ENCODE measurements at places on chromosomes 3 and 15. TPM values are rescaled to one million over a fixed set of nuclear protein-coding genes. Genes with fewer than 3 reads are reported as not detected.

DNA sequence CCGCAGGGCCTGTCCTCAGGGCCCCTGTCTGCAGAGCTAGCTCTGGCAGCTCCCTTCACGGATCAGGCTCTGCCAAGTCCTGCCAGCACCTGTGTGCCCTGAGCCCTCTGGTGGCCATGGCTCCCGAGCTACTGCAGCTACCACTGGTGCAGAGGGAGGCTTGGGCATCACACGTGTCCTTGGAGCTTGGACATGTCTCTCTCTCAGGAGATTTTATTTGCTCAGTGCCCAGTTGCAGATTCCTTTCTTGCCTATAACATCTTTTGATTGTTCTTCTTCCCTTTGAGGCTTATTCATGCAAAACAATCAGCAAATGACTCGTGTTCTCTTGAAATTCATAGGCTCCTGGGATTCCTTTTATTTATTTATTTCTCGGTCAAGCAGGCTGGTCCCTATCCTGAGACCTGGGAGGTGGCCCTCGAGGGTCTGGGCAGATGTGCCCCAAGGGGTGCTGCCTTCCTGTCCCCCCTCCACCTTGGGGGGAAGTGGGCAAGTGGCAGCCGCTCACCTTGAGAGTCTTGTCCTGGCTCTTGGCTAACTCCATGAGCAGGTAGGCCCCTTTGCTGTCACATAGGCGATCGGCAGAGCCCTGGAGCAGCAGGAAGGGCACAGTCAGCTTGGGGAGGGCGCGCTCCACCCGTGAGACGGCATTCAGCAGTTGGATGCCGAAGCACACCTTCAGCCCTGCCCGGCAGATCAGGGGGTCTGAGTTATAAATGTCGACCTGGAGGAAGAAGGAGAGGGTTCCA, 21.9 kb downstream of the ABTB1 start:
- DNase-seq = peak; percentile 73

- DNase-seq = no peak
Measured at GRCh38 chr3:173065543-173065981, 75.5 kb downstream of the SPATA16 start.

DNA sequence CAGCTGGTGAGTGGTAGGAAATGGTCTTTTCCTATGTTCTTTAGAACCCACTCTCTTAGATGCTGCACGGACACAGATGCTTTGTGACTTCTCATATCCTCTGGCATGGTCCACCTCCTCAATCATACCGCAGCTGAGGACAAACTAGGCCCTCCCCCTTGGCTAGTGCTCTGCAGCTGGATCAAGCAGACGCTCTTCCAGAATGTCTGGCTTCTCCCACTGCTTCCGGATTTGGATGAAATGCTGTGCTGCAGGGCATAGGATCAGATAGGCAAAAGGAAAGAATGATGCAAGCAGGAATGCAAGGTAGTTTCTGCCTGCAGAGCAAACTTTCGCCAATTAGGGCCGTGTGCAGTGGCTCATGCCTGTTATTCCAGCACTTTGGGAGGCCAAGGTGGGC, 75.7 kb upstream of the SLC4A7 start:
- DNase-seq = peak; percentile 33

DNA sequence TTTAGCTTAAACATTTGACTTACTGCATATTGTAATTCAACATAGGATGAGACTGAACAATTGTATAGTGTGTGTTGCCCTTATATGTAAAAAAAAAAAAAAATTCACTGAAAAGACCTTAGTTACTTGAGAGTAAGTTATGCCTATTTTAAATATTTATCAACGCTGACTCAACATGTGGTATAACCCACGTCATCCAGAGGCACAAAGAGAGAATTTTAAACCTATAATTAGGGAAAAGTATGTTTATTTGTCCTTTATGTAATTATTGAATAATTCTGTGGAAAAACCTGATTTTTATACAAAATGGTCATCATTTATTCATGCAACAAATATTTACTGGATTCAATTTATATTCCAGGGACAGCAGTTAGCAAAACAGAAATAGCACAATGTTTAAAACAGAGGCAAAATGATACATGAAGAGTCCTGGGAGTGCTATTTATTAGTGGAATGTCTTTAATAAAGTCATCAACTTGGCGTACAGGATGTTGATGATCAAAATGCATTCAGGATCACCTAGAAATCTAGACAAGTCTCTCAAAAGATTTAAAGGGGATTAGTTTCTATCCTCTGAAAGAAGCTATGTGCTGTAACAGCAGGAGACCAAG, 223.7 kb downstream of the PCCB start:
- DNase-seq = no peak

- no peak for DNase-seq
Measured at GRCh38 chr3:36227980-36228379, 152.3 kb upstream of the STAC start.

DNA sequence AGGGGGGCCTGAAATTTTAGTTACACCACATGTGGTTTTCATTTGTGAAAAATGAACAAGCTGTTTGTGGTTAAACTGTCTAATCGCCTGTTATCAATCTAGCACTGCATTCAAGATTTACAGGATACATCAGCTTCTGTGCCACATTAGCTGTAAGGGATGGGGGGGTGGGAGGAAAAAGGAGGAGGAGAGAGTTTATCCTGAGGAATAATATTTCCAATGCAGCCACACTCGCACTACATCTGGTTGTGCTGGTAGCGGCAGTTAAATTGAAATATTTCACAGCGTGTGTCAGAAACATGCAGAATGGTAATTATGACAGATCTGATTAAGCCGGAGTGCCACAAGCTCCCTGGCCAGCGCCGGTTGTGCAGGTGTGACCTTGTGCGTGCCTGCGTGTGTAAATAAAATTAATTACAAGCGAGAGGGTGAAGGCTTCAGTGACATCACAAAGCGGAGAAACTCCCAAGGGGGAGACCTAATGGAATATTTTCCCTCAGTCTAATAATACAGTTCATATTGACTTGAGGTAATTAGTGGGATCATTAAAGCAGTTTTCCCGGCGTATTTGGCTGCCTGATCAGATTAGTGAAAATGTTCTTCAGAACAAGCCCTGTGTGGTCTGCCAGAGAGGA, 55.5 kb downstream of the SATB1 start:
- no peak for DNase-seq

- no peak for DNase-seq
Measured at GRCh38 chr15:61752001-61752400, 308.2 kb downstream of the VPS13C start.

DNA sequence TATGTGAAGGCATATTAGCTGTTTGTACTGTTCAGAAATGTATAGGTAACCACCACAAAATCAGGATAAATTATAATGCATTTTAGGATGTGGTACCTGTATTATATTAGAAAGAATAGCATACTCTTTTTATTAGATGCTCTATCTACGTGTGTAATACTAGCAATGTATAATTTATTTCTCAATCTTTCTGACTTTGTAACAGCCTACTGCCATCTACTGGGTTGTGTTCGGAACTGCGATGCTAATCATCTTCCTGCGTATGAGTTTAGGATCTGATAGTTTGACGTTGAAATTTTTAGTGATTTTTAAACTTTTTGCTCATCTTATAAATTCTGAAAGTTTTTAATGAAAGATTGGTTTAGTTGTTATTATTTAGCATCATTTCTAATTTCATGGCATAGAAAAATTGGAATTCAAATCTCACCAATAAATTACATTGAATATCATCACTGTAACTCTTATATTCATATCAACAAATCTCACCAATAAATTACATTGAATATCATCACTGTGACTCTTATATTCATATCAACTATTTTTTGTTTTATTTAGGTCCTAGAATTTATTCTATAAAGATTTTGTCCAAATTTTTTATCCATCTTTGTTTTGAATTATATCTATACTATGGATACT, 322.7 kb upstream of the ZNF717 start:
- no peak for DNase-seq

DNA sequence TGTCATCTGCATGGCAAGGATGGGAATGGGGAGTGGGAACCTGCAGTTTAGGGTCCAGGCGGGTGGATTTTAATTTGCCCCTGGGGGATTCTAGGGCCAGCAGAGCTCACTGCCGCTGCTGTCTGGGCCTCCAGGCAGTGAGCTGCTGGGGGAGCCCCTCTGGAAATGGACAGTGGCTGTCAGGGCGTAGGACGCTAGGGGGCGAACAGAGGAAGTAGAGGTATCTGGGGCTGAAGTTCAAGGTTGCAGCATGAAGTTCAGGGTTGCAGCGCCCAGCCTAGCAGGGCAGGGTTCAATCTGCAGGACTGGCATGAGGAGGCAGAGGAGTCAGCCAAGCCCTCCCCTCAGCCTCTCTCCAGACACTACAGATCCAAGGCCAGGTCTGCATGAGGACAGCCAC, 49.5 kb downstream of the APBA2 start:
- no peak for DNase-seq

DNA sequence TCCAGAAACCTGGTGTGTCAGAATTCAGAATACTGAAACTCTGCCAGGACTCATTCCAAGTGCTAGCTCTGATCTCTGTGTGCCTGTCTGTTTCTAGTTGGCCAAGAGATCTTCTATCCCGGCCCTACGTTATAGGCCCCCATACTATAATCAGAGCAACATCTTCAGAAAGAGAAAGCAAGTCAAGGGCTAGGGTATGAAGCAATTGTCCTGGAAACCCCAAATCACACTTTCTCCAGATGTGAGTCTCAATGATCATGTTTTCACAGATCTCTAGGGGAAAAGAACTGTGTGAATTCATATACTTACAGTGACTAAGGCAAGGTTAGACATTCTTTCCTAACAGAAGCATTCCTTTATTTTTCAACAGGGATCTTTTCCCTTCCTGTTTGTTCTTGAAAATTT, 309.7 kb downstream of the SLC9A9 start:
- DNase-seq = no peak

Gene C3orf49
- total RNA-seq = not detected

Gene HCN4
- 21.9 TPM for total RNA-seq

All from left ventricle myocardium inferior (tissue), 1 donor.